Dermis blood vessel endothelial cell (primary cell): ENCODE measurements at places on chromosomes 11 and 22. TPM values are rescaled to one million over a fixed set of nuclear protein-coding genes. Genes with fewer than 3 reads are reported as not detected.

PIK3C2A gene
- 91.9 and 115 TPM in 2 replicates for total RNA-seq

SOX6 gene
- total RNA-seq = under 0.01 and 0.09 TPM in 2 replicates

DSCAML1 gene
- total RNA-seq = under 0.01 TPM in 1 of 2 replicates, not detected in the other

VSTM5 gene
- total RNA-seq = 0.05 TPM in 1 of 2 replicates, not detected in the other

MGAT3 gene
- total RNA-seq = under 0.01 TPM in 1 of 2 replicates, not detected in the other

IGLL1 gene
- not detected in 2 replicates for total RNA-seq

GRM5 gene
- total RNA-seq = under 0.01 TPM in 1 of 2 replicates, not detected in the other

P2RY2 gene
- 0.51 and 1.2 TPM in 2 replicates for total RNA-seq

PKDREJ gene
- under 0.01 TPM in 1 of 2 replicates, not detected in the other for total RNA-seq
